T-helper 9 cell (primary cell): ENCODE measurements at places on chromosomes 7 and 10.

GRCh38 chr7:132501956-132502355 is 74.3 kb downstream of the PLXNA4 start:
- DNase-seq, result no peak

- DNase-seq, result no peak
These were observed 25.6 kb downstream of the KCNH2 start for GRCh38 chr7:150952331-150953050.

DNA sequence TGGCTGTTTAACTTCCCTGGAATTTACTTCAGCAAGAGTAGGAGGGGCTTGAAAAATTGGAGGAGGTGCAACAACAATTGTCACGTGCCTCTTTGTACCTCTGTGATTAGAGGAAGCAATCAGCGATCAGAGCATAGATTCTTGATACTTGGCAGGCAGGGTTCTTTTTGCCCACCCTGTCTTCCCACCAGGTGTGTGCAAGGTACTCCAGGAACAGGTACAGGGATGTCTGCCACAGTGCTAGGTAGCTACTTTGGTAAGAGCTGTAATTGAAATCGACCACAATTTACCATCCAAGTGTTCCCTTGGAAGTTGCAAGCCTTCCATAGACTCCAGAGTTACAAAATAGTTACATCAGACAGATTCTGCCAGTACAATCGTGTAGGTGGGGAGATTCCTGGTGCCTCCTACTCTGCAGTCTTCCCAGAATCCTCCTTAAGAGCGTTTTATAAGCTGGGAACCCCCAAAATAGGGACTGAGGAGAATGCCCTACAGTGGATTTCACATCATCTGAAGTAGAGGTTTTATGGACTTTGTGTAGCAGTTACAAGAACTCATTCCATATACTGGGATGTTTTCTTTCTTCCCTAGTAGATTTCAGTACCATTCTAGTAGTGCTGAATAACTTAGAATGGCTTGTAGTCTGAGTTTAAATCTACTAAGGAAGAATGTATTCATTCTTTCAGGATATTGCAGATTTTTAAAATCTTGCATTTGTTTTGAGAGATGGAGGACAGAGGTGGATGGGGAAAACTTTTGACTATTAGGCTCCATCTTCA is 101.9 kb downstream of the EXOC4 start:
- DNase-seq, result no peak

DNA sequence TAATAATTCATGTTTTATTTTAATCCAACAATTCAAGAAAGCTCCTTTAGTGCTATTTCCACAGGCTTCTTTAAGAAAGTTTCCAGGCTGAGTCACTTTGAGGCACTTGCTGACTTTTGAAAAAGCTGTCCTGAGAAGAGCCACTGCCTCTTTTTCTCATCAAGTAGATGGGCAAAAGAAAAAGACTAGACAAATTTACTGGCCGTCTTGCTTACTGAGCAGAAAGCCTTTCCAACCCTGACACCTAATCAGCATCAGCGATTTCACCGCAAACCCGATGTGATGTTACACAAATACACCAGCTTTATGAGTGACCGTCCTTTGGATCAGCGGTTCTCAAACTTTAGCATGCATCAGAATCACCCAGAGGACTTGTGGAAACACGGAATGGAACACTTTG is 24.3 kb downstream of the CTTNBP2 start:
- no peak for DNase-seq

DNA sequence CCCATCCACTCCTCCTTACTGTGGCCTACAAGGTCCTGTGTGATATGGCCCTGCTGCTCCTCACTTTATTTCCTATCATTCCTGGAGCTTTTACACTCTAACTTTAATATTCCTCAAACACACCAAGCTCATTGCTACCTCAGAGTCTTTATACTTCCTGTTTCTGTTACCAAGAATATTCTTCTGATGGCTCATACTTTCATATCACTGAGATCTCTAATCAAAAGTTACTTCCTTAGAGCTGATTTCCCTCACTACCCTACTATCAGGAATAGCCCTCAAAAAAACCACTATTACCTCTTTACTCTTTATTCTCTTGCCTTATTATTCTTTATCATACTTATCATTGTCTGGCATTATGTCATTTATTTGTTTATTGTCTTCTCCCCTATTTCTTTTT is 5.8 kb upstream of the PPP3CB start:
- no peak for DNase-seq
